Urinary bladder (tissue), 4 donors: ENCODE measurements at places on chromosomes 11 and 22.

DNA sequence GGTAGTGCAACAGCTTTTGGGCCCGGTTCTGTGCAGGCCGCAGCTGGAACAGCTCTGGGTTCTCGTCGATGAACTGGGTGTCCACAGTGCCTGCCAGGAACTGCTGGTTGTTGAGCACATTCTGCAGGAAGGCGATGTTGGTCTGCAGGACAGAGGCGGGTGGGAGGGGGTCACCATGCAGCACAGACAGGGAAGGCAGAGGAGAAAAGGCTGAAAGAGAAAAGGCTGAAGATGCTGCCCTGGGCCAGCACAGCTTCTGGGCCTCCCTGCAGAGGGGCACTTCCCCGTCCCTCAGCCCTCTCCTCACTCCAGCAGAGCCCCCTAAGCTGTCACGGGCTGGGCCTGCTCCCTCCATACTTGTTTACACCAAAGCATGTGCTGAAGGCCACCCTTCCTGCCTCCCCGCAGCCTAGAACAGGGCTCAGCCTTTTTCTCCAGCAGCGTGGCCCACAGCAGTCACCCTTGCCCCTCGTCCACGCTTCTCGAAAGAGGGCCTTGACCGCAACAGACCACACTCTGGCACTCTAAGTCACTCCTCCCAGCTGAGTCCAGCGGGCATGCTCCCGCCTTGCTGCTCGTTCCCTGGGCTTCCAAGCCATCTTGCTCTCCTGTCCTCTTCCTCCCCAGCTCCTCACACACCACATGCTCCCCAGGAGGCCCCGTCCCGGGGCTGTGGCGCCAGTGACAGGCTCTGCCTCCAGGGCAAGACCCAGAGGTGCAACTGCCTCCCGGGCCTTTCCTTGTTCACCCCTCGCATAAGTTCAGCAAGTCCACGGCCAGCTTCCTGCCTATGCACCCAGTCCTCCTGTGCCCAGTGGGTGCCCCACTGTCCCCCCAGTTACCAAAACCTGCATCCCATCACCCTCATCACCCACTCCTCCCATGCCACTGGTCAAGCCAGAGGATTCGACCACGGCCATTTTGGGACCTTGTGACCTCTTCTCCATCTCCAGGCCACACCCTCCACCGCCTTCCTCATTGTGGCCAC lies 3.3 kb upstream of the LRFN4 start:
- DNase-seq: no peak

DNA sequence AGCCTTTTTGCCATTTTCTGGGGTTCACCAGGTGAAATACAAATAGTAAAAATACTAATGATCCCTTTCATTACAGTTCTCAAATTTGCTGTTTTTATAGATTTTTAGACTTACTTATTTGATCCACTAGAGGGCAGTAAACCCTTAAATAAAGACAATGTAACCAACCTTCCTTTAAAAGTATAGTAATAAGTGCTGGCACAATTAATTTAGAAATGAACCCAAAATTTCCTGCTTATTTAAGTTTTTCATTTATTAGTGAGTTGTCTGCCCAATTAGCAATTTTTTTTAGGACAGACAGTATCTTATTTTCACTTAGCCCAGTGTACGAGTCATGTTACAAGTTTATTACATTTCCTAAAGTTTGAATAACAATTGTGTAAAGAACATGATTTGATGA lies 4.7 kb downstream of the DDIAS start:
- no peak for DNase-seq

- DNase-seq: no peak
Measured at GRCh38 chr11:123841174-123841573, 35.0 kb upstream of the OR6M1 start.

DNA sequence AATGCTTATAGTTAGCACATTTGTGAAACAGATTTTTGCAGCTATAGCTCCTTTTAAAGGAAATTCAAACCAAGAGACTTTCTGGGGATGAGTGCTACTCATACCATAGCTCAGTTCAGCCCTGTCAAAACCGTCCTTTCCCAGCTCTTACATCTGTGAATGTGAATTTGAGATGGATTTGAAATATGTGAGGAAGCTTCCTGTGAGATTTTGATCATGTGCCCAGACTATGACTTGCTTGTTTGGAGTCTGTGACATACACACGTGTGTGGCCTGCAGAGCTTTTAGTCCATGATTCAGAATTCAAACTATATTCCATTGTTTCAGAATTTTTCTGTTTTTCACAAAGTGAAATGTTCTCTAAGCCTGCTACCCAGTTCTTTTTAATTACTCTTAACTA lies 4.4 kb upstream of the MMP1 start:
- DNase-seq: no peak

- no peak for DNase-seq
Measured at GRCh38 chr11:84963240-84963639, 663.9 kb downstream of the DLG2 start.
